ENCODE measurements at places on chromosomes 12 and 14.

GRCh38 chr12:53244337-53244736, 12.3 kb upstream of the RARG start:
- no peak for DNase-seq

GRCh38 chr12:27279826-27280225, 35.7 kb downstream of the STK38L start:
- DNase-seq = no peak

DNA sequence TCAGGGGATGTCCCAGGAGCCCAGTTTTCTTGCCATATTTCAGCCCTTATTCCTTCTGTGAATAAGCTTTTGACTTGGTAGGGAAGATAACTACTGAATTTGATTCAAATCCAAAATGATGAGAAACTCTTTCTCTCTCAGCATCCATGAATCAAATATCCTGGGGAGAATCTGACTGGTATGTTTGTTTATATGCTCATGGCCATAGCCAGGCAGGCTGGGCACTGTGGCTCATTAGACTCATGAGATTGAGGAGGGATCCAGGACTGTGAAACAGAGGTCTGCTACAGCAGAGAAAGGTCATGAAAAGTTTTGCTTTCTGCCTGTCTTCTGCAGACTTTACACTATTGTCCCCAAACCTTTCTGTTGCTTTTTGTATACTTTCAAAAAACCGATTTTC, 346.4 kb upstream of the ATP2B1 start:
- no peak for DNase-seq

DNA sequence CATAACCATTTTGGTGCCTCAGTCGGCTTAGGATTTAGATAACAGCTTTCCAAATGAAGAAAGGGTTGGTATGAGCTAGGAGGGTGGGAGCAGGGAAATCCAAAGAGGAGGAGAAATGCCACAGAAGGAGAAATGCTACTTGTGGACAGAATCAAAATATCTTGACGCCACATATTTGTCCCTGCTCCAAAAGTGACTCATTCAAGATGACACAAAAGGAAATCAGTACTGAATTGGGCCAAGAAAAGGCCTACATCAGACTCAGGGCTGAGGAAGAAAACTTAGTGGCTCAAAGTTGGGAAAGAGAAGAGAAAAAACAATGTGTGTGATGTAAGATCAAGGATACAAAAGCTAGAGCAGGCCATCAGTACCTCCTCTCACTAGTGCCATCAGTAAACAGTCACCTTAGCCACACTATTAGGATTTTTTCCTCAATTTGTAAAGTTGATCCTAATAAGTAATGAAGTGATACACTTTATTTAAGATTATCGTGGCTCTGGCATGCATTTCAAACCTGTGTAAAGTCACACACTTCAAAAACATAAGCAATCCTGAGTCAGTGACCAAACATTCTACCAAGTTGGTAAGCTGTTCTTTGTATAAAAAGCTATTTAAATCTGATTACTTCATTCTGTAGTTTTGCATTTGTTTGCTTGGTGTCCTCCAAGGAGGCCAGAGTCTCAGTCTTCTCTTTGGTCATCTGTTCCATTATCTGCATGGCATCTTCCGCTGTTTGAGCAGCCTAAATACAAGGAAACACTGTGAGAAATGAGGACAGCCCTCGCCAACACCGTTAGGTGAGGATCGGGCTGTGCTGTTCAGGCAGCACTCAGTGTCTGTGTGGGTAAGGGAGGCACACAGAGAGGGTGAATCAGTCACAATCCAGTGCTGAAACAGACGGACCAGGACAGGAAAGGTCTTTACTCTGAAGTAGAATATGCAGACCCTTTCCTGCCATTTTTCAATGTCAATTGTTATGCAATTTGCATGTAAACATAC, 52.6 kb upstream of the VPS33A start:
- no peak for DNase-seq

DNA sequence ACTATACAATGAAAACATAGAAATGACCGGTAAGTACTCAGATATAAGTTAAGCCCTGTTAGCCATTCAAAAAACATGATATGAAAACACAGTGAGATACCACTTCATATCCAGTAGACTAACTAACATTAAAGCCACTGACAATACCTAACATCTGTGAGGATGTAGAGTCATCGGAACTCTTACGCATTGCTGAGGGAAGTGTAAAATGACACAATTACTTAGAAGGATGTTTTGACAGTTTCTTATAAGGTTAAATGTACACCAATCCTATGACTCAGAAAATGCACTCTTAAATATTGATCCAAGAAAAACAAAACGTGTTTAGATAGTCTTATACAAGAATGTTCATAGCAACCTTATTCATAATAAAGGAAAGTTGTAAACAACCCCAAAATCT, 782.9 kb downstream of the BCL11B start:
- no peak for DNase-seq

DNA sequence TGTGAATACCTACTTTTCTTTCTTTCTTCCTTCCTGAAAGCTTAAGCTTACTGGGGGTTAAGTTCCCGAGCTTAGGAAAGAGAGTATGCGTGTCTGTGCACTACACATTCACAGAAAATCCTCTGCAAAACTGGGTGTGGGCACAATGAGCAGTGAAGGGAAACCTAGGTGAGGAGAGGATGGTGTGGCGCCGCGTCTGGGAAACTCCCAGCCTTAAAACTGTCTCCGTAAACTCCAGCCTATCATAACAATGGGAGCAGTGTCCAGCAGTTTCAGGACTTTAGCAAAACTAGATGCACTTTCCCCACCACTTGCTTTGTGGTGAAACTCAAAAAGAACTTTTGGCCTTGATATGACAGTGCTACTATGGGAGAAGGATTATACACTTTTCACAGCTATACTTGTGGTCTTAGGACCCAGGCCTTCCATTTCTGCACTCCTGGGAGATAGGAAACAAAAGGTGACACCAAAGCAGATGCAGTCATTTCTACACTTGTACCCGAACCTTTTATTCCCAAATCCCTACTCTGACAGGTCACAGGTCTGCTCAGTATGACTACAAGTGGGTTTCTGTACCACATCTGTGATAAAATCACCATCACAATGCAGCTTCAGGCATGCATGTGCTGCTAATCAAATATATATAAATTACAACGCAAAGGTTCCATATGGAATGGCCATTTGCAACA, 10.4 kb downstream of the AKAP5 start:
- no peak for DNase-seq

- no peak for DNase-seq
Measured at GRCh38 chr12:108667349-108667748, 33.7 kb upstream of the SELPLG start.

- DNase-seq = no peak
Measured at GRCh38 chr12:43736927-43737440, 21.6 kb downstream of the PUS7L start.

DNA sequence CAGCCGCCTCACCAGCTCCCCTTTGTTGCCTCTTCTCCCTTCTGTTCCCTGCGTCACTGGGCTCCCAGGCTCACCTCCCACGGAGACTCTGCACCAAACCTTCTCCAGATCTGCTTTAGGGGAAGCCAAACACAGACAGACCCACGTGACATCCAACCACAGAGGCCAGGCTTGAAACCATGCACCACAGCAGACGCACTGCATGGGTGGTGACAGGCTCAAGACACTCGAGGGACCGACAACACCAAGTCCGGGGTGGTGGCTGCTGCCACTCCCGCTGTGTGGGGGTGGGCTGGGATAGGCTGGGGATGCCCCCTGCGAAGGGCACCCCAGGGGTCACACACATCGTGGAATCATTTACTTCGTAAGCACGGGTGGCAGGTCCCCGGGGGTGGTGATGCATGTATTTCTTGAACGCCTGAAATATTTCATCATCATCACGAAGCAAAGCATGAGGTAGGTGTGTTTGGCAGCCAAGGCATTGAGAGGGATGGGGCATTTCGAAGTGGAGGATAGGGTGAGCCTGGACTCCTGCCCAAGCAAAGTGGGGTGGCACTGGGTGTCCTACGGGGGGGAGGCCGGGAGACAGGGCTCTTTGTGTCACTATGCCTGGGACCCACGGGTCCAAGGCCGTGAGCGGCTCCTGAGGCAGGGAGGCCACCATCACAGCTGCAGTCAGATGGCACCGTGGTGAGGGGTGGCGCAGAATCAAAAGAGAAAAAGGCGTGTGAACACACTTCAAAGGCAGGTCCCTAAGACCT, 66.8 kb upstream of the RFLNA start:
- DNase-seq = no peak

DNA sequence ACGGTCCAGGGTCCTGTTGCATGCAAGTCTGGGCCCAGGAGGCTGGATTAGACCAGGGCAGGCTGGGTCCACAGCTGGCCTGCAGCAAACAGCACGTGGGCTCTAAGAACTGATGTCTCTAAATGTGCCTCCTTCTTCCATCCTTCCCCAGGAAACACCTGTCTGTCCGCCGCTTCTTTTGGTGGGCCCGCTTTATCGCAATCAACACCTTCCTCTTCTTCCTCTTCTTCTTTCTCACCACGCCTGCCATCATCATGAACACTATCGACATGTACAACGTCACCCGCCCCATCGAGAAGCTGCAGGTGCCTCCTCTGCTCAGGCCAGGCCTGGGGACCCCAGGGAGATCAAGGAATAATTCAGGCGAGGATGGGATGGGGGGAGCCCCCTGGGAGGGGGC, 28.3 kb downstream of the NGB start:
- DNase-seq = no peak

DNA sequence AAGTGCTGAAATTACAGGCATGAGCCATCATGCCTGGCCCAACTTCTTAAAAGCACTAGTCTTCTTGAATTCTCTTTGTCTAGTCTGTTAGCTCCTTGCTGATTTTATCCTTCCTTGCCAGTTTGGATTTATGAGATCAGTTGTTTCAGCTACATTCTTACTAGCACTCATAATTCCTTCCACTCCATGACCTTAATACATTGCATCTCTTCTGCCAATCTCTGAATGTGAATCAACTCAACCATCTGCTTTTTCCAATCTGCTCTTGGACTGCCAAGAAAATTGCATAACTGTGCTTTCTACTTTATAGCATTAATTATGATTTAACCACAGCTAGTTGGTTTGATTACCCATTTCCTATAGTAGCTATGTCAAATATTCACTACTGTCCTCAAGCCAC, 14.9 kb upstream of the HEATR5A start:
- DNase-seq = no peak

DNA sequence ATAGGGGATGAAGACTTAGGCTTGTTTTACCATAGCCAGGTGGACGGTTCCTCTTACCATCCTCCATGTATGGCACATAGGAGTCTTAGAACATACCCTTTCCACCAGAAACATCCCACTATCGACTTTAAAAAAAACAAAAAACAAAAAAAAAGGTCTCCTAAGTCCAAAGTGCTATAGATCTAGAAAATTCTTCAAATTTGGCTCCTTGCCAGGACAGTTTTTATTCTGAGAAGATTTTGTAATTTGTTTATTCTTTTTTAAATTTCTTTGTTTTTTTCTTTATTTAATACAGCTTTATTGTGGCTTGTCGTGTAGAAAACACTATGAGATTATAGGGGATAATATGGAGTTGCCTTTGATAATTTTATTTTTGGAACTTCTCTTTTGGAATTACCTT, 197.7 kb downstream of the NUBPL start:
- DNase-seq = no peak

GRCh38 chr14:106662936-106663550, 1136.7 kb downstream of the TMEM121 start:
- no peak for DNase-seq

DNA sequence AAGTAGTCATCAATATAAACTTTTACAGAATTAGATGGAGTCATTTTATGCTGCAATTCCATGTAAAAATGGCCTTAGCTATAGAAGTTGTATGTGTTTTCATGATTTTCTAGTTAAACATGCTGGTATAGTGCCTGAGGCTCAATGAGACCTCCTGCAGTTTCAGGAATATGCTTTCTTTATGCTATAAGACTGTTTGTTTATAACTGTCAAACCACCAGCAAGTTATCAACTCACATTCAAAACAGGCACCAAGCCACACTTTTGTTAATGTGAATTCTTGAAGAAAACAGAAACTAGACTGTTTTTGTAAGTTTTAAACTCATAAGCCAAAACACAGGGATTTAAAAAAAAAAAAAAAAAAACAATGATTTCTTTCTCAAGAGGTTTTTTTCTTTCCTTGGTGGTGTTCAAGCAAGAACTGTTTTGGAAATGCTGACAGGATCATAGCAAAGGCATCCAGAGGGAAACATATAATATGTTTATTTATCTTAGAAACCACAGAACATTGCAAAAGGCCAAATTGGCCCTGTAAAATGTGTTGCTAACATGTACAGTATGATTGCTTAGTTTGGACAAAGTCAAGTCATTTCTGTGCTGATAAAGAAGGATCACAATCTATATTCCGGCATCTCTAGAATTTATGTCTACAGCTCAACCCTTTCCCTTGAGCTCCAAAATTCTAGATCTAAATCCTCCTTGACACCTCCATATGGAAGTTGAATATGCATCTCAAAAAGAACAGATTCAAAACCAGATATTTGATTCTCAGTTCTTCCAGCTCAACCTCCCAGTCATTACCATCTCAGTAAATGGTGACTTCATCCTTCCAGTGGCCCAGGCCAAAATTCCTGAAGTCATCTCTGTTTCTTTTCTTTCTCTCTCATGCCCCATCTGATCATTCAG, 29.0 kb upstream of the LUM start:
- DNase-seq = no peak

DNA sequence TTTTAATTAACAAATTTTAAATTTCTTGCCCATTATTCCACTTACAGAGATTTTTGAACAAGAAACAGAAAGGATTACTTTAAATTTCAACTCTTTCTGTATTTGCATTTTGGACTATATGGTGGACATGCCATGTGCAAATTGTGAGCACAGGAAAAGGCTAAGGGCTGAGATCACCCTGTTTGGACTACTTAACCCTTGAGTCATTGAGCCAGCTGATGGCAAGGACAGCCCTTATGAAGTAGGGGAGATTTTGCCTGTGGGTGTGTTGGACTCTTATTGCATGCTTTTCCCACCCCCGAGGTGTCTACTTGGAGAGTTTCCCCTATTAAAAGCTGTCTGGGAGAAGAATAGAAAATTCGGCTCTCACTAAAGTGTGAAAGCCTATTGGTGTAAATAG, 17.2 kb downstream of the DERA start:
- DNase-seq = no peak

GRCh38 chr14:68513137-68513536, 279.7 kb downstream of the ZFP36L1 start:
- DNase-seq = no peak

- DNase-seq = no peak
Measured at GRCh38 chr12:34340534-34341361, 318.5 kb downstream of the ALG10 start.
